ENCODE measurements at places on chromosomes 4 and X. TPM values are rescaled to one million over a fixed set of nuclear protein-coding genes. Genes with fewer than 3 reads are reported as not detected.

GRCh38 chr4:186902361-186902760, 178.7 kb upstream of the FAT1 start:
- no peak for DNase-seq

DNA sequence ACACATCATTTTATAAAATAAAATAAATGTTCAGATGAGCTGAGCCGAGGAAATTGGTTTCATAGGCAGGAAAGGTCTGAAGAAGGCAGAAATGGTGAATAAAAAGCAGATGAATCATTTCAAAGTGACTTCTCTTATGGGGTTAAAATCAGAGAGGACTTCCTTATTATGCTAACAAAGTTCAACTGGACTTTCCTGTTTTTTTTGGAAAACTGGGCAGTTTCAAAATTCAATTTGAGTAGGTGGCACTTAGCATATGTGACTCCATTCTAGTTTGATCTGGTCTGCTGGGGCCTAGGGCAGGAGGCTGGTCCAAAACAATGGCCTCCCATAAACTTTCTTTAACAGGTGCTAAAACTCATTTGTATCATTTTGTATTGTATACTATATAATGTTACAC, 1794.9 kb upstream of the TENM3 start:
- no peak for DNase-seq

- DNase-seq, result no peak
Measured at GRCh38 chr4:76105652-76106051, 31.1 kb downstream of the ART3 start.

DNA sequence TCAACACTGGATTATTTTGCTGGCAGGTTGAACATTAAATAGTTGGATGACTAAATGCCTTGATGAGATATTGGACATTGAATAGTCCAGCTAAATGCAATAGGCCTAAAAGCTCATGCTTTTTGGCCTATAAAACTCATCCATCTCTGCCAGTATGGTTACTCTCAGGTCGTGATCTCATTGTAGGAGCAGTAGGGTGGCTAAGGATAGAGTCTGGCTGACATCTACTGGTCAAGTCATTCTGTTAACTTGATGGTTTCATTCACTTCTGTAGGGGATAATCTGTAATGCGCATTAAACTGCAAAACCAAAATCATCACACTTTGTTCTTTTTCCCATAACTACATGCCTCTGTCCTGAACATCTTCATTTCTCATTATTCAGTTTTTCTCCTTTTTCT, 227.0 kb downstream of the DKK2 start:
- no peak for DNase-seq

DNA sequence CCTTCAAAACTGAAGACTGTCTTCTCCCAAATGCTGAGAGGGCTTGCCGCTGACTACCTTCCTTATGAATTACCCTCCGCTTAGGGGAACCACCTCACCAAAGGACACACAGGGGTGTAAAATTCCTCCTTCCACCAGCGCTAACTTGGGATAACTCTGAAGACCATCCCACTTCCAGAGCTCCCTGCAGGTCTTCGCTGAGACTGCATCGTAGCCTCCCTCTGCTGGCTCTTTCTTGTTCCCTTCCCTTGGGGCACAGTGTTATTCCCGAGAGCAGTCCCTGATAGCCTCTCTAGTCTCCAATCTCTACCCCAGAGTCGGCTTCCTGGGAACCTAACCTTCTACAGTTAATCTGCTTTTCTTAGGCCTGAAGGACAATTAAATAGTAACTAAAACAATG, 725.5 kb upstream of the ATOH1 start:
- DNase-seq, result no peak

GRCh38 chr4:119027811-119028210, 107.8 kb upstream of the MYOZ2 start:
- no peak for DNase-seq

DNA sequence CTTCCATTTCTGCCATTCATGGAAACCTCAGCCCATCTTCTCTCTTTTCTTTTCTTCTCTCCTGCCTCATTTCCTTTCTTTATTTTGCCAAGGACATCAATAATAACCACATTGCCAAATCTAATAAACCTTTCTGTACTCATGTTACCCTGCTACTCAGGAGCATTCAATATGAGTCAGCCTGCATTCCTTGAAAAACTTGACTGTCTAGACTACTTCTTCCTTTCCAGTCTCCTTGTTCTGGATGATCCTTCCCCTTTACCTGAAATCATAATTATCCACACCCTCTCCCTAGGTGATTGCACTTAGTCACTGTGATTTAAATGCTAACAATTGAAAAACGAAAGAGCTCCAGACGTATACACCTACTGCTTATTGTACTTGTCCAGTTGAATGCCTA, 253.2 kb upstream of the CENPE start:
- DNase-seq, result no peak

DNA sequence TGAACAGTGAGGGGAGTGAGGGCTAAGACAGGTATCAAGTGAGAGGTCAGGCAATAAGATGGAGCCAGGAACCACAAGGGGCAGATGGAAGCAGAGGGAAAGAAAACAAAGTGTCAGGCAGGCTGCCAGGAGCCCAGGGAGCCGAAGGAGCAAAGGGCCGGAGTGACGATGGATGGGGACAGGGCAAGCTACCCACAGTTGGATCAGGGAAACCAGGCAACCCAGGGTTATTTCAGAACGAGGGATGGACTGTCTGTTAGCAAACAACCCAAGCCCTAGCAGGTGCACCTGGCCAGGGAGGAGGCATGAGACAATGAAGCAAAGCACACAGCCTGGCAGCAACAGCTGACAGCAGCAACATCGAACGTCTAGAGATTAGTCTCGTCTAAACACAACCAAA, 39.2 kb downstream of the SEL1L3 start:
- no peak for DNase-seq

DNA sequence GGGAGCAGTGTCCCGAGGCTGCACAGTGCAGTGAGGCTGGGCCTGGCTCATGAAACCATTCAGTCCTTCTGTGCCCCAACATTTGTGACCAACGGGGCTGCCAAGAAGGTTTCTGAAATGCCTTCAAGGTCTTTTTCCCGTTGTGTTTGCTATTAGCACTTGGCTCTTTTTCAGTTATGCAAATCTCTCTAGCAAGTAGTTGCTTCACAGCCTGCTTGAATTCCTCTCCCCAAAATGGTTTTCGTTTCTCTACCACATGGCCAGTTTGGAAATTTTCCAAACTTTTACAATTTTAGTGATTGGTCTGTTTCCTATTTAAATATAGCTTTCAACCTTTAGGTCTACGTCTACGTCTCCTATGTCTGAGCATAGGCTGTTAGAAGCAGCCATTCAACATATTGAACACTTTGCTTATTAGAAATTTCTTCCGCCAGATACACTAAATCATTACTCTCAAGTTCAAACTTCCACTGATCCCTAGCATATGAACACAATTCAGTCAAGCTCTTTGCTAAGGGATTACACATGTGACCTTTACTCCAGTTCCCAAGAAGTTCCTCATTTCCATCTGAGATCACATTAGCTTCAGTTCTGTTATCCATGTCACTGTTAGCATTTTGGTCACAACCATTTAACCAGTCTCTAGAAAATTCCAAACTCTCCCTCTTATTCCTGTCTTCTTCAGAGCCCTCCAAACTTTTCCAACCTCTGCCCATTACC, 901.8 kb downstream of the GLUD2 start:
- DNase-seq, result no peak

- DNase-seq, result no peak
Measured at GRCh38 chrX:39975101-39975925, 122.4 kb downstream of the BCOR start.

GRCh38 chr4:152693871-152694270, 14.1 kb upstream of the TMEM154 start:
- DNase-seq, result no peak

DNA sequence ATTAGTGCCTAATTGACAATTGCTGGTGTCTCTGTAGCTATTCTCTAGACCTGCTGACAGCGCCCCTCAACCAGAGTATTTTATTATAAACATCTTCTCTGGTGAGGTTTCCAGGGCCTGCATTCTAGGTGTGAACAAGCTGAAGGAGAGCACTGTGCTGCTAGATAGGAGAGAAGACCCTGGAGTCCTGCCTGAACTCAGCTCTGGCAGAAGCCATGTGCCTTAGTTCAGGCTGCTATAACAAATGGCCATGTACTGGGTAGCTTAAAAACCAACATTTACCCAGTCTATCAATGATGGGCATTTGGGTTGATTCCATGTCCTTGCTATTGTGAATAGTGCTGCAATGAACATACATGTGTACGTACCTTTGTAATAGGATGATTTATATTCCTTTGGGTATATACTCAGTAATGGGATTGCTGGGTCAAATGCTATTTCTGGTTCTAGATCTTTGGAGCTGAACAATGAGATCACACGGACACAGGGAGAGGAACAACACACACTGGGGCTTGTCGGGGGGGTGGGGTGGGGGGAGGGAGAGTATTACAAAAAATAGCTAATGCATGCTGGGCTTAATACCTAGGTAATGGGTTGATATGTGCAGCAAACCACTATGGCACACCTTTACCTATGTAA, 185.5 kb upstream of the CPEB2 start:
- DNase-seq, result no peak

DNA sequence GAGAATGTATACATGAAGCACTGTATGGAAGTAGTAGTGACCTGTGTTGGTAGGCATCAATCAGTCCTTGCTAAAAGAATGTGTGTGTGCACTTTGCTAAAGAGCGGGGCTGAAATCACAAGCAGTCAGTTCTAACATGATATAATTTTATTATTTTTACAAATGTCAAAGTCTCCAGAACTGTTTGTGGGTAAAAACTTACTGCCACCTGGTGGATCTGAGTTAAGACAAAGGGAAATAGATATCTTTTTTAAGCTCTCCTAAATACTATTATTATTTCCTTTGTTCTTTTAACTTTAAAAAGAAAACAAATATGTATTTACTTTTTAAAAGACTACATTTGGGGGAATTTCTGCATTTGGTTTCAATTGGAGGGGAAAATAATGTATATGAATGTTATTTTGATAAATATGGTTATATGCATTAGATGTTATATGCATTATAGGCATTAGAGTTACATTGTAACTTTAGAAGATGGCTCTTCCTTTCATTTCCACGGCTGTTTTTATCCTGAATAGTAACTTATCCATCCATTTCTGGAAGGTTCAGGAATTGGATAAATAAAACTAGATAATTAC, 7.8 kb upstream of the CLOCK start:
- DNase-seq, result no peak

- no peak for DNase-seq
Measured at GRCh38 chr4:78987683-78988082, 48.4 kb upstream of the PAQR3 start.

- no peak for DNase-seq
Measured at GRCh38 chrX:714131-714530, 83.5 kb downstream of the SHOX start.

DNA sequence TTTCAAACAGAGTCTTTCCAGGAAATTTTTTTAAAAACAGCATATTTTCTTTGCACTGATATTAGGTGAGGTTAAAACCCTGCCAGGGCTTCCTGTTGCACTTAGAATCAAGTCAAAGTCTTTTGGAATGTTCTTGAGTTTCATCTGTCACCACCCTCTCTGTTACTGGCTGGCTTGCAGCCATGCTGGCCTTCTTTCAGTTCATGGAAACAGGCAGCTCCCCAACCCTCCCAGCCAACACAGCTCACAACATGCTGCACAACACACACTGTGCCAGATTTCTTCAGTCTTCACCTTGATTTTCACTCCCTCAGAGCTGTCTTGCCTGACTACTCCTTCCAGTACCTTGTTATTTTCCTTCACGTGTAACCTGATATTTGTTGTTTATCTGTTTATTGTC, 129.5 kb downstream of the KCNIP4 start:
- DNase-seq, result no peak

DNA sequence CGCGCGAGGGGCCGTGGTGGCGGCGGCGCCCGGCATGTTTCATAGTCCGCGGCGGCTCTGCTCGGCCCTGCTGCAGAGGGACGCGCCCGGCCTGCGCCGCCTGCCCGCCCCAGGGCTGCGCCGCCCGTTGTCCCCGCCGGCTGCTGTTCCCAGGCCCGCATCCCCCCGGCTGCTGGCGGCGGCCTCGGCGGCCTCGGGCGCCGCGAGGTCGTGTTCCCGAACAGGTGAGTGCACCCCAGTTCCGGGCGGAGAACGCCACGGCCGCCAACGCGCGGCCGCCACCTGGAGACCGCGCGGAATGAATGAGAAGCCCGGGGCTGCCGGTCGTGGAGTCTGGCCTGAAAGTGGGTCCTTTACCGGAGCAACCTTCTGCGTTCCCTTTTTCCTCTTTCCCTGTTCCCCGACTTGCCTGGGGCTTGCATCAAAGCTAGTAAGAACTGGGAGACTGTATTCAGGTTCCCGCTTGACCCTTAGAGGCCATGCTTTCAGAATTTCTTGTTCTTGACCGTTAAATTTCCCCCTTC, 429 bp downstream of the NOCT start:
- DNase-seq, result no peak

GRCh38 chr4:155639704-155640523, 26.7 kb upstream of the GUCY1A1 start:
- DNase-seq, result no peak

DNA sequence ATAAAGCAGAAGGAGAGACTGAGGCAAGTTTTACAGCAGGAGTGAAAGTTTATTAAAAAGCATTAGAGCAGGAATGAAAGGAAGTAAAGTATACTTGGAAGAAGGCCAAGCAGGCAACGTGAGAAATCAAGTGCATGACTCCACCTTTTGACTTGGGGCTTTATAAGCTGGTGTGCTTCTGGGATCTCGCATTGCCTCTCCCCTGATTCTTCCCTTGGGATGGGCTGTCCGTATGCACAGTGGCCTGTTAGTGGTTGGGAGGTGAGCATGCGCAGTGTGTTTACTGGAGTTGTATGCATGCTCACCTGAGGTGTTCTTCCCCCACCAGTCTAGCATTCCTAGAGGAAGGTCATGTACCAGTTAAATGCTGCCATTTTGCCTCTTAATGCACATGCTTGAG, 29.1 kb upstream of the C1QTNF7 start:
- DNase-seq, result no peak

- no peak for DNase-seq
Measured at GRCh38 chr4:18291256-18291655, 269.7 kb upstream of the LCORL start.

GRCh38 chr4:1167244-1167949, 5.0 kb downstream of the SPON2 start:
- peak; percentile 47 for DNase-seq

DNA sequence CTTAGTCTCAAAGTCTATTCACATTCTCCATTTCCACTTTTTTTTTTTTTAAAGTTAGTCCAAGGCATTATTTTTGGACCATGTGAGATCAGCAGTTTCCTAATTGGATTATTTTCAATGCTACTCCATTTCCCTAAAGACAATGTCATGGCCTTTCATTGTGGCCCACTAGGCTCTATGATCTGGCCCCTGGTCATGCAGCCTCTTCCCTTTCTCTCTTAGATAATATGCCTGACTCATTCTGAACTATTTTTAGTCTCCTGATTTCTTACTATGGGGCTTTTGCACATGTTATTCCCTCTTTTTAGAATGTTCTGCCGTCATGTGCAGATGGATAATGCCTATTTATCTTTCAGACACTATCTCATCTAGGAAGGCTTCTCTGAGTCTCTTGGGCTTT, 157.3 kb downstream of the TMA16 start:
- DNase-seq, result no peak

HSD17B13 gene
- not detected for polyA plus RNA-seq

CTAG1A gene
- polyA plus RNA-seq, result not detected

GRPR gene
- 2.0 TPM for polyA plus RNA-seq

EDA2R gene
- polyA plus RNA-seq, result 30.9 TPM

USP51 gene
- 1.4 TPM for polyA plus RNA-seq

CPE gene
- 11.8 TPM for polyA plus RNA-seq

MAP7D3 gene
- 12.4 TPM for polyA plus RNA-seq

LRAT gene
- not detected for polyA plus RNA-seq

IL9R gene
- polyA plus RNA-seq, result not detected

SYN1 gene
- 0.37 TPM for polyA plus RNA-seq

GPC3 gene
- polyA plus RNA-seq, result not detected

GAGE2A gene
- not detected for polyA plus RNA-seq

CYTL1 gene
- polyA plus RNA-seq, result 30.0 TPM

HTRA3 gene
- polyA plus RNA-seq, result 19.7 TPM

H2BW2 gene
- not detected for polyA plus RNA-seq

TMPRSS11D gene
- not detected for polyA plus RNA-seq

JAKMIP1 gene
- polyA plus RNA-seq, result not detected

All from AG04450 (cell line).